Mesothelial cell of epicardium (in vitro differentiated cells): ENCODE measurements at places on chromosomes 2 and 18.

DNA sequence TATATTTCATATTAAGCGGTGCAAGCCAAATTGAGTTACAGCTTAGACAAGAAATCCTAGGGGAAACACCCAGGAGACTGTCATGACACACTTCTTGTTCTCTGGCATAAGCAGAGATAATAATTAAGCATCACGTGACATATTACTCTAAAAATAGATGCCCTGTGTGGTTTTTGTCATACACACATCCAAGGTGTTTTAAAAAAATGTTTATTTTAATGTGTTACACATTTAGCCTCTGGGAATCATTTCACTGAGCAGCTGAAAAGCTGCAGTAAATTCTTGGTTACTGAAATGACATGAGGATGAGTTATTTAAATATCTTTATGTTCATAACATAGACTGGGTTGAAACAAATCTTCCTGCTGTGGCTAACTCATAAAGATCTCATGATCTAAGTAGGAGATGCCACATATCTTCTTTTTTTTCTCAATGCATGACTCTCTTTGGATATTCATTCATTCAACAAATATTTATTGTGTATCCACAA, 38.0 kb upstream of the ERMN start:
- no peak for DNase-seq

- DNase-seq, result no peak
These were observed 36.5 kb downstream of the GPD2 start for GRCh38 chr2:156472686-156473085.

DNA sequence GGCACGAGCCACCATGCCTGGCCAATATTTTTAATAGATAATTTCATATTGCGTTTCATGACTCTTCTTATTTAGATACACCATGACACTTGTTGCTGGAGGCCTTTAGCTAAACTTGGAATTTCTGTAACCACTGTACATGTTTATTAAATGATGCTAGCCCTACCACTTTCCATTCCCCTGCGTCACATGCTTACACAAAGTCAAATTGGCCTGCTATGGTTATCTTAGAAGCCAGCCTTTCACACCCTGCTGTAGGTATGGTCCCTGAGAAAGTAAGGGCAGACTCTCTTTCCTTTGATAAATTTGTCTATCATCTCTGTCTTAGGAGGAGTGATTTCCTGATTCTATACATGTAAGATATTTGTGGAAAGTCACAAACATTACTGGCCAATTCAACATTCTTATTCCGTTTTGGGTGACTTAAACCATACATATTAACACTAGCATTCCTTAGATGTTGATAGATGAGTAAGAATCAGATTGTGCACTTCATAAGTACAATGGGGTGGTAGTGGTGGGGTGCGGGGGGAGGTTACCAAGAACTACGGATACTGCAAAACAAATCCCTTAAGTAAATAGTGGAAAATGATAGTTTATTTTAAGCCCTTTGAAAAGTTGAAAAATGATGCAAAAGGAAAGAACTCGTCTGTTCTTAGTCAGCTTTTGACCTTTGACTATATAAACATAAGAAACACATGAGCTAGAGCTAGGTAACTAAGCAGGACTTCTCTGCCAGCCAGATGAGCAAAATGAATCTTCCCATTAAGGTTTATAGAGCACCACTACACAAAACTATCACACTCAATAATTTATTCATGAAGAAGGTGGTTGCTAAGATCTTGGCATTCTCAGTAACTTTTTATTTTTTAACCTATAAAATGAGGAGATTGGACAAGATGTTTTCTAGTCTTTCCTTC, 7.9 kb upstream of the NDUFV2 start:
- DNase-seq, result no peak

DNA sequence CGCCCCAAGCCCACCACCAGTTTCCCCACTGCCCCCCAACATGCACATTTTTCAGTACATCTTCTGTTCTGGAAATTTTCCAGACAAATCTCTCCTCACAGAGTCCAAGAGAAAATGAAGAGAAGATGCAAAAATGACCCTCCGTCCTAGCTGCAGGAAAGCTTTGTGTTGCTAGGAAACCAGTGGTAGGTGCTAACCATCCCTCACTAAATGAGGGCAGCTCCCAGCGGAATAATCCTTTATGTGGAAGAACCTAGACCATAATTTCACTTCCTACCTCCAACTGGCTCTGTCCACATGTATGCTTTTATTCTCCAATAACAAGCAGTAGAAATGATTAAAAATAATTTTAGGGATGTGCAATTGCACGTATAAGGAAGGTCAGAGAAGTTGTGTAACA, 311.9 kb upstream of the EPHA4 start:
- DNase-seq, result no peak

GRCh38 chr2:158153270-158154015, 51.8 kb downstream of the UPP2 start:
- no peak for DNase-seq

DNA sequence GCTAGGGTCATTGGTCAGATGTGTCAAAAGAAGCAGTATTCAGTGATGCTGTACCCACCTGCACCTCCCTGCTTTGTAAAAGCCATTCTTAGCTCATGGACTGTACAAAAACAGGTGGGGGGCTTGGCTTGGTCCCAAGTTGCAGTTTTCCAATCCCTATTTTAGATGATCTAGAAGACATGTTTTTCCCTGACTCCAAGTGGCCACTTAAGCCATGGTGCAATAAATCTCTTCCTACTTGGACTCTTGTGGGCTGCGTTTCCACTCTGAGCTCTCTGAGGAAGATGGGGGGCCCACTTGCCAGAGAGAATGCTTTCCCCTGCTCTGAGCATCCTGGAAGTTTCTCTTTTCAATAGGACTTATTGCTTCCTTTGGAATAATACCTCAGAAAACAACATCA, 57.0 kb upstream of the SPP2 start:
- no peak for DNase-seq
